ENCODE measurements at places on chromosomes 4 and X.

DNA sequence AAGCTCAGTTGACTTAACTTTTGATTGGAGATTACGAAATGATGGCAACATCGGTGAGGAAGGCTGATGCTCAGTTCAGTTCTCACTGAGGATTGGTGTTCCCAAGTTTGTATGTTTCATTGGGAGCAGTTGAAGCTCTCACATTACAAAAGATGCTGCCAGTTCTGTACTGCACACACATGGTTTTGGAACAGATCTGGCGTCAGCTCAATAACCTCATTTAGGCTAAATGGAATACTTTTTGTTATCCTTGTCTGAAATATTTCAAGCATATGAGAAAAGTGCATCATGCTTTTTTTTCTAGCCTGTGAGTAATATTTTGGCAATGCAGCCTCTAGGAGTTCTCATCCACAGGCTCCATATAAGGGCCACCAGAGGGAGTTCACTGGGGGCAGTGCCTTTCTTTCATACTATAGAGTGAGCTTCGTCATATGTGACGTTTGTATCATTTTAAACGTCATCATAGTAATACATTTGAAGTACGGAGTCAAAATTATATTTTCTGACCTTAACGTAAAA is 4.1 kb downstream of the ENPEP start:
- DNase-seq: no peak

GRCh38 chr4:167826281-167826680 is 266.1 kb upstream of the ANXA10 start:
- DNase-seq: no peak

DNA sequence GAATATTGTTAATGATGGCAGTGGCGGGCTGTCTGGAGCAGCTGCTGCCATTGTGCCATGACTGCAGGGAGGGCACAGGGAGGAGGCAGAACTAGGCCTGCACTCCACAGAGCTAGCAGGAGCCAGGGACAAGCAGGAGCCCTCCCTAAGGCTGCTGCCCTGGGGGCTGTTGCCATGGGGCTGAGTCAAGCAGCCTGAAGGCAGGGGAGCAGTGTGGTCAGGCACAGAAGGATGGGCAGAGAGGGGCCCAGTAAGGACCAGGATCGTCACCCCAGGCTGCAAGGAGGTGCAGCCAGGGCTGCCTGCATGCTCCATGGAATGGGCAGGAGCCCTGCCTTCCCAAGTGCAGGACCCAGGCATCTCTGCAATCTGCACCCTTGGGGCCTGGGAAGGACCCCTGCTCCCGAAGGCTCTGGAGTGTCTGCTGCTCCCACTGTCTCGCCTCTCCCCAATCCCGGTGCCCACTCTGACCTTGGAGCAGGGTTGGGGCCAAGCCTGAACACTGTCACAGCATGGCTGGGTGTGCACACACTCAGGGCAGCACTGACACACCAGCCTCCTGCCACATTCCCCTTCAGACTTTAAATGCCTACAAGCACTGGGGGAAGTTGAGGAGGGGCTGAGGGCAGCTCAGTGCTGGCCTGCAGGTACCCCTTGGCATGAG is 98.3 kb upstream of the GALNTL6 start:
- DNase-seq: no peak

- DNase-seq: no peak
These were observed 7.8 kb upstream of the SH3TC1 start for GRCh38 chr4:8191136-8191747.

- no peak for DNase-seq
These were observed 25.7 kb upstream of the MND1 start for GRCh38 chr4:153318696-153319320.

DNA sequence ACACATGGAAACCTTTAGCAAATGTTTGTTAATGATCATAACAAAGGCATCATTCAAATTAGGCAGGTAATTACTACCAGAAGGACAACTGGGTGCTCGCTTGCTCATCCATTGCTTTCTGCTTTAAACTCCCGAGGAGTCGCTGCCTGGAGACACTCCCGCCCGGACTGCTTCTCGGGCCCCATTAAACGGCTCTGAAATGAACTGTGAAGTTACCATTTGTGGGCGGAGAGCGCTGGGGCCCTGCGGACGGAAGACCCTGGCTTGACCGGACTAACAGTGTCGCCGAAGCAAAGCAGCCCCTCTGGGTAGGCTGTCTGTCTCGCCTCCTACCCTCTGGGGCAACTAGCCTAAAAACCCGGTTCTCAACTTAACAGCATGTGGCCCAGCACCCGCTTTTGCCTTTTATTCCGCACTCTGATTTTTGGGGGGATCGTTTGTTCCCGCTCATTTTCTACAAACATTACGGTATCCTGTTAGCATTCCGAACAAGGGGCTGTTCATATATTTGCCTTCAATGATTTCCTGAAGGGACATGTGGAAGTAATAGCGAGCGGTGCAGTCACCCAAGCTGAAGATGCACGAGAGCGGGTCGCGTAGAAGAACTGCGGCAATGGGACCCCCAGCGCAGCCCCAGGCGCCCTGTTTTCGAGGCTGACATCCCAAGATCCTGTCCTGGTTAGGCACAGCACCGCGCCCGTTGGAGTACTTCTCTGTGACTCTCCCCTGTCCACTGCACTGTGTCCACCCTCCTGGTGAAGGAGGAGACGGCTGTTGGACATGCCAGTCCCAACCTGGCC is 1.6 kb upstream of the PDGFRA start:
- no peak for DNase-seq

GRCh38 chrX:109352066-109352588 is 129.8 kb downstream of the GUCY2F start:
- no peak for DNase-seq

DNA sequence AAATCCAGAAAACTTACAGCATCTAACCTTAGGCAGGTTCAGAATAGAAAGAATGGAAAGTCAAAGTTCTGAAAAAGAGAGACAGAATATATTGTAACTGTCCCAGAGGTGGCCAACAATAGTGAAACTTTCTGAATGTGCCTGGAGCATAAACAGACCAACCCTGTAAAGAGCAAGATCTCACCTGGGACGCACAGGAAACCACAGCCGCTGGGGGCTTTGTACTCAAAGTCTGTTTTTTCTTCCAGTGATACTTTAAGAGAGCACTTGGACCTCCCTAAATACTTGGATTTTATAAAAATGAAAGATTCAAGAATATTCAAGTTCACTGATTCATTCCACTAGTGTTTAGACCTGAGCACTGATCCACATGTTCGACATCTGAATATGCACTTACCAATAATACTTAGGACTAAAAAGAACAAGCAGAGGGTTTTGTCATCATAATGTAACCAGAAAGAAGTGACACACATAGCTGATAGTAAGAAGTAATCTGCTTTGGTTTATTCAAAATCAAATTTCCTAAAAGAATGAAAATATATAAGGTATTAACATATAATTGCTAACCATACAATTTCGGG is 35.3 kb downstream of the ARAP2 start:
- no peak for DNase-seq

GRCh38 chr4:163535657-163536056 is 41.2 kb downstream of the TMA16 start:
- DNase-seq: no peak

DNA sequence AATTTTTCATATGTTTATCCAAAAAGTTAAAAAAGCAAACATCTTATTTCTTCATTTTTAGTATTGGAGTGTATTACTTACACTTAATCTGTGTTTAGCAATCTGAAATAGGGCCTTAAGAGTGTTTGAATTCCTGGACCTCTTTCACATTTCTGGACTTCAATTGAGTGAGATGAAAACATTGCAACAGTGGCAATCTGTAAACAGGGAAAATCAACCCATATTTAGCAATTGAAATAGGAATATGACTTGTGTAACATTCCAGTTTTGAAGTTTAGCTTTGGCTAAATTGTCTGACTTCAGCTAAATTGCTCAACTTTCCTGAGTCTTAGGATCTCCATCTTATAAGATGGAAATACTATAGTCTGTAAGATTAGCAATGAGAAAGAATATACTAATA is 34.6 kb upstream of the FHL1 start:
- DNase-seq: no peak

- no peak for DNase-seq
These were observed 531 bp downstream of the RUFY3 start for GRCh38 chr4:70722199-70722791.

GRCh38 chr4:40253906-40254305 is 57.1 kb downstream of the RHOH start:
- DNase-seq: no peak

- DNase-seq: no peak
These were observed 7.2 kb downstream of the ARHGAP24 start for GRCh38 chr4:85482010-85482738.

DNA sequence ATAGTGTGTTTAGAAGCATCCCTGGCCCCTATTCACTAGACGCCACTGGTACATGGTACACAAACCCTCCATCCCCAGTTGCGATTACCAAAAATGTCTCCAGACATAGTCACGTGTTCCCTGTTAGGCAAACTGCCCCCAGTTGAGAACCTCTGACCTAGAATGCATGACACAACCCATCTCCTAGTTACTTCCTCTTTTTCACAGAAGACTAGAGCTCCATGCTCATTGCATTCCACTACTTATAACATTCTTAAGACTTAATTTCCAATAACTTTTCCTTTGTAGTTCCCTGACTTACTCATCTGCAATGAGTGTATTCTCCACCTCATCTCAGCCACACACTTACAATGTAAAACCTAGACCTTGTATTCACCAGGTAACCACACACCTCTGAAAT is 68.6 kb downstream of the PRSS12 start:
- no peak for DNase-seq

DNA sequence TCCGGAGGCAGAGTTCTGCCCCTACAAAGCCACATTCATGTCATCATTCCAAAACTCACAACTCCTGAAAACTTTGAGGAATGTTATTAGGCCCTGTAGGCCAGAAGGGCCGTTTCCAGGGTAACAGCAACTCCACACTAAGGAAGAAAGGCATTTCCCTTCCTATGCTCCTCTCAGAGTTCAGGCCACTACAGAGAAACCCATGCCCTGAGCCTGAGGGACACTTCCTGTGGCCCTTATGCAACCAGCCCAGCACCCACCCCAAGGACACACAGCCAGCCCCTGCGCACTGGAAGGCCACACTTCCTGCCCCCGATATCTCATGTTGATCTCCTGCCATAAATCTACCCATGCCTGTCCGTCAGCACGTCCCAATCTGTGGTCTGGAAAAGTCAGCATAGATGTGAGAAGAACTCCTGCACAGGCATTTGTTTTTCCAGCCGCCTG is 289.3 kb downstream of the BCOR start:
- DNase-seq: no peak

DNA sequence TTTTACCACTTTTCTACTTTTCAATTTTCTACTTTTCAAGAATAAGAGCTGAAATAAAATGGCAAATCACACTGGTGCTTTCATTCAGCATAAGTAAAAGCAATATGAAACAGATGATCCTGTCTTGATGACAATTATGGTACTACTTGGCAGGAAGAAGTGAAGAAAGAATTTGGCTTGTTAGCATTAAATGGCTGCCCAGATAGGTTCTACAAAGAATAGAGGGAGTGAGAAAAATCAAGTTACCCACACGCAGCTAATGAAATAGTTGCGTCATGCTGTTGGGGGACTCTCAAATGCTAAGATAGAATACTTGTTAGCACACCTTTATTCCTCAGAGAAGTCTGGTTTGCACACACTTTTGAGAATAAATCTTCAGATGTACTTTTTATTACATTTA is 12.5 kb upstream of the LCORL start:
- DNase-seq: no peak

DNA sequence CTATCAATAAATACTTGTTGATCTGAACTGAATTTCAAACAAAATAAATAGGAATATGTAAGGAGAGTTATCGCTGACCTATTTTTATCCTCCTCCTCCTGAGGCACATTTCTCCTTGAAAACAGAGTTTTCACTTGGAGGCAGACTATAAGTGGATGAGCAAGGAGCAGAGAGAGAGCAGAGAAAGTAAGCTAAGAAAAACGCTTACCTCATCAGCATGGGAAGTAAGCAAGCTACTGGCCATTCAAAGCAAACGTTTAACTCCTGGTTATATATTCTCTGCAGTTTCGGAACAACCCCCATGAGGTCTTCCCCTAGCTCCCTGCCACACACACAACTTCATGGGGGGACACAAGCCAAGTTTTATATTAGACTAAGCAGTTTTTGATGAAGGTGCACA is 13.2 kb downstream of the ZDHHC9 start:
- DNase-seq: no peak

DNA sequence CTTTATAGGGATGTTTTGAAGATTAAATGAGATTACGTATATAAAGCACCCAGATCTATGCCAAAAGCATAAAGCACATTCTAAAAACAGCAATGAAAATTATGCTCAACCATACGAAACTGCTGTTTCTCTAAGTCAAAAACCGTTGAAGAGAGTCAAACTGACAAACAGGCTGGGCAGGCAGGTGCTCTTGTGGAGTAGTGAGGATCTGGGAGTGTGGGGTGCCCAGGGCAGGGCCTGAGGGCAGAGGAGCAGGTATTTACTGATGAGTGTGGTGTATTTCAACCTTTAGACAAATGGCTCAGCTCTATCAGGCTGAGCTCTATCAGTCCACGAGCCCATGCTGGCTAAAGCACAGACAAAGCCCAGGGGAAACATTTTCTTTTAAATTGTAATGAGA is 40.4 kb downstream of the RELL1 start:
- no peak for DNase-seq

GRCh38 chrX:152960115-152960514 is 33.8 kb downstream of the PNMA5 start:
- no peak for DNase-seq

DNA sequence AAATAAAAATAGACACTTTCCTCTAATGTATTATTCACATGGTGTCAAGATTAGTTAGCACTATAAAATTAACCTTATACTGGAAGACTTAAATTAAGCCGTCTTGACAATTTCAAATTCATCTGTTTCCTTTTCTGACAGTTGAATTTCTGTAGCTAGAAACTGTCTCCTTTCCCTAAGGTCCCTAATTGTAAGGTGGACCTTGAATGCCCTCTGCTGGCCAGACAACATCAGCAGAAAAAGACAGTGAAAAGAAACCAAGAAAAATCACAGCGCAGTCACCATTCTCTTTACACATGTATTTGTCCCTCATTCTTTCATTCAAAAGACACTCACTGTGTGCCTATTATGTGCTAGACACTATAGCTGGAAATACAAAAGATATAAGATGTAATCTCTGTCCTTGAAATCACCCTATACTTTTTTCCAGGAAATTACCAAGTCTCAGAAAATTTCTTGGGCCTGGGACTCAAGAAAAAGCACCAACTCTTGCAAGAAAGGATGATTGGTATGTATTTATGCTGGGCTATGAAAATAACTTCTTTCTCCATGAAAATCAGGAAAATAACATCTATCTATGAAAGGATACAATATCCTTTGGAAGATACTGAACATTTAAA is 32.7 kb upstream of the AMBN start:
- DNase-seq: no peak

DNA sequence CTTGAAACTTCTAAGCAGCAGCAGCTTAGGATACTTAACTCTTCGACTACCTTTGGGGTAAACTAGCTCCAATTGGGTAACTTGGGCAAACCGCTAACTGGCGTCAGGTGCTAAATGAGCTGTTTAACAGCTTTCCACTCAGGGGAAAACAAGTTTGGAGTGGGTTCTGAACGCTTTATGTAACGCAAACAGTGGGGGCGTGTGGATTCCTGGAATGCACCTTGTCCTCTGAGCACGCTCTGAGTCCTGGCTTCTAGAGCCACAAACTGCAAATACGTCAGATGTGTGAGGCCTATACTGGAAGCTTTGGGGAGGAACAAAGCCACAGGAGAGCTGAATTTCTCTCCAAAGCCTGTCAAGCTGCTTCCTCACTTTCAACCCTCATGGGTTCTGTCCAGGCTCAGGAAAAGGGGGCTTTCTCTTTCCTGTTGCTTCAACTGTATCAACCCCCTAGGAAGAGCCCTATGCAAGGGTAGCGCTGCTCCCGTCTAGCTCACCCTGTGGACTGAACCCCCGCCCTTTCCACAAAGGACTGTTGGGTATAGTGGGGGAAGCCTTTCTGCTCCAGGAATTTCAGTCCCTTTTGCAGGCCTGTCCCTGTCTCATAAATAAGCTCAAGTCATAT is 4.5 kb upstream of the WDR1 start:
- no peak for DNase-seq

Measured in activated naive CD8-positive, alpha-beta T cell treated with anti-CD3 and anti-CD28 coated beads, Interleukin-2, amount 50 U/mL, for 16 hours (primary cell).